Right renal pelvis (tissue), 4 donors: ENCODE measurements at places on chromosomes 12 and 14.

DNA sequence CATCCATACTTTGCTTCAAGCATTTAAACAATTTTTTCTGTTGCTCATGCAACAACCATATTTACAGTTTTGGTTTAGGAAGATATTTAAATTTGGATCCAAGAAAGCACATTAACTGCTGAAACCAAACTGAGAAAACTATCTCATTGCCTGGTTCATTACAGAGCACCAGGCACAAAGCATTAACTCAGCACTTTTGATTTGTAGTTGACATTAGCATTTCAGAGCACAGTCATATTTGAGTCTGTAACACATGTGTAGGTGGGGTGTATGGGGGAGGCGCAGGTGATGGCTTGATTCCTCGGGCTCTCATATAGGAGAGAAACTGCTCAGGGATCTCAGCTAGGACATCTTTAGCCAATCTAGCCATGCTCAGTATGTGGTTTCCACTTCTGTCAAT, 251.7 kb downstream of the CPNE8 start:
- no peak for DNase-seq

GRCh38 chr12:105930557-105931503, 207.9 kb downstream of the NUAK1 start:
- DNase-seq = no peak

DNA sequence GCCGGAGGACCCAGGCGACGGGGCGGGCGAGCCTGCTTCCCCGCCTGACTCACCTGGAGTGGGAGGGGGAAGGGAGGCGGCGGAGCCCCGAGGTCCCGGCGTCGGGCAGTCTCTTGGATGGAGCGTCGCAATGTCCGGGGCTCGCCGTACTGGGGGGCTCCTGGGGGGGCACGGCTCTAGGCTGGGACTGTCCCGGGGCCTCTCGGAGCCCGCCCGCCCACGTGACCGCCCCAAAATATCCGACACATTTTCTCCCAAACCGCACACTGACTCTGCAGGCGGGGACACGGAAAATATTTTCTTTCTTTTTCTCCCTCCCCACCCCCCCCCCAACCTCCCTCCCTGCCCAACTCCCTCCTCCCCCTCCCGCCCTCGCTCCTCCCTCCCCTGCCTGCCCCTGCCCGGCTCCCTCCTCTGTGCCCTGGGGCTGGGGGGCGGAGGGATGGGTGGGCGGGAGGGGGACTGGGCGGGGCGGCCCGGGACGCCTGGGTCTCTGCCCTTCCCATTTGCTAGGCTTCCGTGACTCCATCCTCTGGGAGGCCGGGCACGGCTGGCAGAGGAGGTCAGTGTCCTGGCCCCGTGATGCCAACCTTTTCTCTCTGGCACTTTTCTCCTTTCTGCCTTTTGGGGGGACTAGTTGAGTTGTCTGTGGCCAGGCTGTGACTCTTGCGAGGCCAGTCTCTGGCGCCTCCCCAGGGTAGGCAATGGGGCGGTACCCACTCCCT, at the start of gene RARG:
RARG (minus strand) TSS at position 289 of the 725 bp plus-strand sequence. CDS start 4,664 bp downstream, outside the sequence.
- no peak for DNase-seq

- DNase-seq = no peak
These were observed 16.4 kb downstream of the NR1H4 start for GRCh38 chr12:100490056-100490455.

DNA sequence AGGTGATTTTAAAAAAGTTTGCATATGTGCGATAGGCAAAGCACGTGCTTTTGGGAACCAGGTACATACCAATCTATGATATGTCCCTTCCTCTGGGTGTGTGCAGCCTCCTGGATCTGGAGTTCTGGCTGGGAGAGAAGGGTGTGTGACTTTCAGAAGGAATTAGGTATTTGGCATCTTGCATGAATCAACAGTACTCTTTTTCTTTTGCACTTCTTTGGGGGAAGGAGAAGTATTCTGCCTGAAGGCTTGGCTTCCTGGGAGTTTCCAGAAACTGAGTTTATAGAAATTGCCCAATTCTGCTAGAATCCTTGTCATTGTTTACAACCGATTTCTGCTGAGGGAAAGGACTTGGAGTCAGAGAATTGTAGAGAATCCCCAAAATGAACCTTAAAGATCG, 2.9 kb upstream of the CLMN start:
- DNase-seq = no peak
